NCI-H187 treated with DMSO at 0.1 percent for 48 hours (cell line): ENCODE measurements at places on chromosomes 2 and 18.

DNA sequence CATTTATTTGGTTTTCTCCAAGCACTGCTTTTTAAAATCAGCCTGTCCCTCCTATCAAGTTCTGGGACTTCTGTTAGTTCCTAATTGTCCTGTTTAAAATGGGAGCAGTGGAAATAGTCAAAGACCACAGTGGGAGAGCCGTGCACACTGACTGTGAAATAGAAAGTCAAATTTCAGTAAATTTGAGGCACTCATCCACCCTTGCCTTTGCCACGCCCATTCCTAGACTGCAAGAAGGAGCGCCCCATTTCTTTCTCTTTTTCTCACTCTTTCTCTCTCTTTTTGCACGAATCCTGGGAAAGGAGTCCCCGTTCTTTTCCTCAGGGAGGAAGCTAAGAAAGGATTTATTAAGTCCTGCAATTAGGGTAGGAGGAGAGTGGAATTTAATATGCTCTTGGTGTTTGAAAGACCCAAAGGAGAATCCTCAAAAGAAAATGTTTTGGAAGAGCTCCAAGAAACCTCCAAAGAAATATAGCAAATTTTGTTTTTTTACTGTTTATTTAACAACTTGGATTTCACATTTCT is 7.5 kb downstream of the COL6A3 start:
- DNase-seq: no peak

DNA sequence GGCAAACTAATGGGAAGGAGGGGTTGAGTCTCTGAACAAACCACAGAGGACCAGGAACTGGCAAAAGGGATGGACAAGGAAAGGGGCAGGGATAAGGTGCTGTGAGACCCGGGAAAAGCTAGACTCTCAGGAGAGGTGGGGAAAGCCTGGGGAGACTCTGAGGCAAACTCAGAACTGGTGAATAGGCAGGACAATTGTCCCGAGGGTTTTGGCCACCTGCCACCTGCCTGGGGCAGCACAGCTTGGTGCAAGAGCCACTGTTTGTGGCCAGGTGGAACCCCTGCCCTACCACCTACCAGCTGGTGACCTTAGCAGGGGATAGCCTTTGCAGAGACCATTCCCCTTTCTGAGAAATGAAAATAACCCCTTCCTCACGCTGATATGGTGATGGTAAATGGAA is 129.4 kb upstream of the ASB18 start:
- no peak for DNase-seq

DNA sequence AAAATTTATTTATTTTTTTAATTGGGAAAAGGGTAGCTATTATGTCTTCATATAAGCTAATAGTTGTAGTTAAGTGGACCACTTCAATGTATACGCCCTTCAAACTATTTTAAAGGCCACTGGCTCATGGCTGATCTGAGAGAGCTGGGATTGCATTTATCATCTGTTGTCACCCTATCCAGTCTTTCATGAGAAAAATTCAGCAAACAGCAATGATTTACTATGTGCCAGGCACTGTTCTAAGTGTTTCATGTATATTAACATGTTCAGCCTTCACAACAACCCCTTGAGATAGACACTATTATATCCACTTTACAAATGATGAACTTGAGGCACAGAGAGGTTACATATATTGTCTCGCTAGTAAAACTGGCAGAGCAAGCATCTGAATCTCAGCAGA is 66.1 kb upstream of the ZNF397 start:
- DNase-seq: peak; percentile 13

DNA sequence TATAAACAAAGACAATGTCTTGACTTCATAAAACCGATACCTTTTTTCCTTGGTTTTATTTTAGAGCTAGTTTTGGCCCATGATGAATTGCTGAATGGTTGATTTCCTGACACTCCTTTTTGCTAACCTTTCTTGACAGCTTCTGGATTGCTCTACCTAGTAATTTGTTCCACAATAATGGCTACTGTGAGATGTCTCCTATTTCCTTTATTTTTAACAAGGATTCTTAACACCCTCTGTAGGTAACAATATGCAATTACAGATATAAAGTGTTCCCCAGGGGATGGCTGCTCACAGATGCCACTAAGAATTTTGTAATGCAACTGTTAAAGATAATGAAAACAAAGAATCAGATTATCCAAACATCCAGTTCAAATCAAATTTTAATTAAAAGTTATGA is 100.8 kb upstream of the ATP5MC3 start:
- peak; percentile 11 for DNase-seq

DNA sequence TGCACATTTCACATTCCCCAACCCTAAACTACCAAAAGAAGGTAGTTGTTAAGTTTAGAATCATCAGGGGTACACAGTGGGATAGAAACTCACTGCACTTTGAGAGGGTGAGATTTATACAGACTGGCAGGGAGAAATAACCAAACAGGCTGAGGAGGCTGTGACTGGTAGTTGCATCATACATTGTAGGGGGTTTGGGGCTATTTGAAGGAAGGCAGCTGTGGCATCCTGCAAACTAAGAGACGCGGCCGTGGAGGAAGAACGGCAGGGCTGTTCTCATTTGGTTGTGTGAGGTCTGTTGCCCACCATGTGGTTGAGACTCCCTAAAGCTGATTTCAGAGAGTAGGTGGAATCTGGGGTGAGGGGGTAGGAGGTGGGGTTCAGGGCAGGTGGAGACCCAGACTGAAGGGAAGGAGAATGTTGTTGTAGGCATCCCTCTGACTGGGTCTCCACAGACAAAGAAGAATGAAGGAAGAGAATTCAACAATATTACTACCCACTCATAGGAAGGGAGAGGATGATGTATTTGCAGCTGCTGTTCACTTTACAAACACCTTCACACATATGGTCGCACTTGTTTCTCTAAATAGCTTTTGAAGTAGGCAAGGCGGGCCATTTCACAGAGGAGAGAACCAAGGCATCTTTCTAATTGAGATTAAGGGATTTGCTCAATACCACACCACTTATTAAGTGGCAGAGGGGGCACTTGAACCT is 170.9 kb upstream of the SIX2 start:
- no peak for DNase-seq

- DNase-seq: no peak
Measured at GRCh38 chr2:221518201-221518934, 53.7 kb downstream of the EPHA4 start.

GRCh38 chr2:209321076-209321475 is 102.8 kb upstream of the MAP2 start:
- DNase-seq: no peak

GRCh38 chr2:204362581-204362980 is 182.7 kb upstream of the PARD3B start:
- no peak for DNase-seq

DNA sequence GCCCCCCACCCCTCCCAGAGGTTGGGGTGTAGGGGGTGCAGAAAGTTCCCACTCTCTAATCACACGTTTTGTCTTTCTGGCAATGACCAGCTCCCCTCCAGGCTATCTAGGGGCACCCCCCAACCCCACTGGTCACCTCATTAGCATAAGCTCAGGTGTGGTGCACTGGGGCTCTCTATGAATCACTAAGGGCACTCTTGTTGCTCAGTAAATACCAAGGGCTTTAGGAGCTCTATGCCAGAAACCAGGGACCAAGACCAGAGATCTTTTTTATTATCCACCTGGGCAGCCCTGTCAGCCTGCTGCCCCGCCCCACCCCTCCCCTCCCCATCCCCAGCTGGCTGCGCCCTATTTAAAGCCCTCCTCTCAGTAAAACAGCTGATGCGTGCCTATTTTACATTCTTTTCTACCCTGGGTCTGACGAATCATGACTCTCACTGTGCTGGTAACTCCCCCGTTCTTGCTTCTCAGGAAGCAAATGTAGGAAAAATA is 24.3 kb downstream of the NCK2 start:
- DNase-seq: no peak

GRCh38 chr2:238974081-238974480 is 126.2 kb downstream of the TWIST2 start:
- DNase-seq: no peak

DNA sequence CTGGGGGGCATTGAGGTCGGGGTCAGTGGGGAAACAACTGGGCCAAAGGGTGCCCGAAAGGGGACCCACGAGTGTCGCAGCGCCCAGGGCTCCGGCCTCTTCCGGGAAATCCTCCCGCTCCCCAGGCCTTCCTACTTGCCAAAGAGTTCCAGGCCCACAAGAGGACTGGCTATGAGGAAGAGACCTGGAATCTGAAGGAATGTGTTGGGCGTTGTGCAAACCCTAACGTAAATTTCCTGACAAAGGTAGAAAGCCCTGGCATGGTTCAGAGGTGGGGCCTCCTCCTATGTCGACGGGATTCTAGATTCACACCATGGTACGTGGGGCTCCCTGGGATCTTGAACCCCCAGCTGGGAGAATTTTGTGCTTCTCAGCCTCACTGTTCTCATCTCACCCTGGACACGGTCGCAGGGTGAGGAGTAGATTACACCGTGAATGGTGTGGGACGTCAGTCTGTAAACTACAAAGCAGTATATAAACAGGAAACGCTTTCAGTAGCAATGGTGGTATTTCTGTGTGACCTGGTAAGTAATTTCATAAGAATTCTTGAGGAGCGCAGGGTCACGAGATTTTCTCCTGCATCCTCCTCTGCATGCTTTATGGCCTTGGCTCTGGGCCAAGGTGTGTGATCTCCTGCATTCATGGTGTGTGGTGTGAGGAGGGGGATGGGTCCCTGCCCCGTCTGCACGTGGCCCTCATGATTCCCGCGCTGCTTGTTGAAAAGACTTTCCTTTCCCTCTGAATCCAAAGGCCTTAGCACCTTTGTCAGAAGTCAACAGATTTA is 868 bp downstream of the HSBP1L1 start:
- DNase-seq: no peak

GRCh38 chr2:46651363-46652099 is 172.2 kb downstream of the TMEM247 start:
- DNase-seq: no peak

DNA sequence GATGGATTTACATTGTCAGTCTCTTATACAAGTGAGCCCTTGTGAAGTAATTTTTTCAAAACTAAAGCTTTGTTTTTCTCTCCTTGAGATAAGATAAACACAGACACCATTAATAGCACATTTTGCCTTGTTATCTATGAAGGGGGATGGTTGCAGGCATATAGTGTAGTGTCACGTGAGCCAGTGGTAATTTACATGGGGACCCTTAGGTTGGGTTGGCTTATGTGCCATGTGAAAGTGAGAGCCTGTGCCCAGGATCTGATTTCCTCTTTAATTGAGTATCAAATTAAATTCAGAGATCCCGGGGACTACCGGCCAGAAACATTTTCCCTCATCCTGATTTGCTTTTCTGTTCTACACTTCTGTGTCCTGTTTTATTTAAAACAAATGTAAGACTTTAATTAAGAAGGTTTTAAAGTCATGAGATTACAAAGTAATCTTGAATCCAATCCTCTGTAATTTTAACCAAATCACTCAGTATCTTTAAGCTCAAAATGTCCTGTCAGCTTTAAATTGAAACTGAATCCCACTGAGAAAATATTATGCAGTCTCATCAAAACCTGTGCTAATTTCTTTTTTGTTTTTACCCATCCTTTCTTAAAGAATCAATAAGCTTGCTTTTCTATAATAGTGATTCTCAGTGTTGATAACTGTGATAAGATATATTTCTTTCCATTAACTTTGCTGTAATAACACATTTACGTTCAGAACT is 63.8 kb downstream of the PTPRM start:
- no peak for DNase-seq

DNA sequence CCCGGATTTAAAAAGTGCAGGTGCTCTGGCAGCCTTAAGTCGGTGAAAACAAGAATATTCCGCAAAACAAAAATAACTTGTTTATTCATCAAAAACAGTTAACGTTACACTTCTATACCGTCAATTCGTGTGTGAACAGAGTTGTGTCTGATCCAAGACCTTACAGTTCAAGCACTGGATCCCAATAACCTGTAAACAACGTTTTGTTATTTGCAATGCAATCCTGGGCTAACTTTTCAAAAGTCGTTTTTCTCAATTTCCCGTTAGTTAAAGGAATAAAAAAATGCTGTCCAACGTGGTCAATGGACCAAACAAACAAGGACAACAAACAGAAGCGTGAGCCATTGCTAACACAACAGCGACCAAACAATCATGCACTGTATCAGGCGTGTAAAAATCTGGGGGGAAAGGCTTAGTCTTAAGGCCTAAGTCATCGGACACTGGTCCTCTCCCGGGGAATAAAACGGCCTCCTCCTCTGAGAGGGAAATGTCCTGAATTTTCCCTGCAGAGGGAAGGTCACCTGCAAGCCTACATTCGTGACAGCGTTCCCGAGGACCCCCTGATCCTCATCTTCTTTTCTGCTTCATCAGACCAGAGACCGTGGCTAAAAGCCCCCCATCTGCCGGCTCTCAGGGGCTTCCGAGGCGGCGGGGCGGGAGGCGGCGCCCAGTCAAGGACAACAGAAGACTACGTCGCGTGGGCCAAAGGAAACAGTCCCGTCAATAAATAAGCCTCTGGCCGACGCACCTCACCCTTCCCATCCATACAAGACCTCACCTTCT is 490 bp downstream of the NDUFS1 start:
- no peak for DNase-seq

DNA sequence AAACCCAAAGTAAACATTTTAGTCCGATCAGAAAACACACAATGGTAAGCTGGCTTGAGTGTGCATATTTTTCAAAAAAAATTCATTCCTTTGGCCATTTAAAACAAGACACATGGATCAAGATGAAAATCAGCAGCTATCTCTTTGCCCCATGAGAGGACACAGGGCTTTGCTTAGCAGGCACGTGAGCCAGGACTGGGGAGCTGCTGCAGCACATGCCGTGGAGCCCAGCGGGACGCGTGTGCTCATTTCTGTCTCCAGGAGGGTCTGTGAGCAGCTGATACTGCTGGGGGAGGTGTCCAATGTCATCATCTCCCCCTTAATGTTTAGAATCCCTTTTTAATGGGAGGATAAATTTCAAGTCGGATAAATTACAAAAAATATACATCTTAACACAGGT is 49.8 kb upstream of the CNGA3 start:
- no peak for DNase-seq

DNA sequence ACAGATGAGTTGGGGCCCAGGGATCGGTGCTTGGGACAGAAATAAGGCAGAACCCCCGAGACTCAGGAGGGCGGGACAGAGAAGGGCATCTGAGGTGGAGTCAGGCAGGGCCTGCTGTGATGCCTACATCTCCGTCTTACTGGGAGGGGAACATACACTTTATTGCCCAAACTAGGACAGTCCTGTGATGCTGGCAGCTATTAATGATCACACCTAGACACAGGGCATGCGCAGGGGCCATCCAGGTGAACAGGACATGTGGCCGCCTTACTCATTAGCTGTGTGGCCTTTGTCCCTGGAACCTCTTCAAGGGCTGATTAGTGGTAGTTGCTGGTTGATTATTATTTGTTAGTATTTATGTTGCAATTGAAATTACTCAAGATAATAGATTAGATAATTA is 33.2 kb downstream of the MLPH start:
- no peak for DNase-seq
